Frontal cortex (tissue), 4 donors: ENCODE measurements at places on chromosomes 7 and 10. TPM values are rescaled to one million over a fixed set of nuclear protein-coding genes. Genes with fewer than 3 reads are reported as not detected.

Gene PSD
- 98.2 TPM for total RNA-seq

GRCh38 chr10:47146572-47146971 lies 153.4 kb upstream of the GDF10 start:
- DNase-seq, result no peak

Gene FAM25C
- total RNA-seq, result not detected

- no peak for DNase-seq
Measured at GRCh38 chr7:101635484-101635883, 6.4 kb upstream of the MYL10 start.

Gene CDK1
- total RNA-seq, result 15.1 TPM

Gene VSIR
- 2.0 TPM for total RNA-seq

DNA sequence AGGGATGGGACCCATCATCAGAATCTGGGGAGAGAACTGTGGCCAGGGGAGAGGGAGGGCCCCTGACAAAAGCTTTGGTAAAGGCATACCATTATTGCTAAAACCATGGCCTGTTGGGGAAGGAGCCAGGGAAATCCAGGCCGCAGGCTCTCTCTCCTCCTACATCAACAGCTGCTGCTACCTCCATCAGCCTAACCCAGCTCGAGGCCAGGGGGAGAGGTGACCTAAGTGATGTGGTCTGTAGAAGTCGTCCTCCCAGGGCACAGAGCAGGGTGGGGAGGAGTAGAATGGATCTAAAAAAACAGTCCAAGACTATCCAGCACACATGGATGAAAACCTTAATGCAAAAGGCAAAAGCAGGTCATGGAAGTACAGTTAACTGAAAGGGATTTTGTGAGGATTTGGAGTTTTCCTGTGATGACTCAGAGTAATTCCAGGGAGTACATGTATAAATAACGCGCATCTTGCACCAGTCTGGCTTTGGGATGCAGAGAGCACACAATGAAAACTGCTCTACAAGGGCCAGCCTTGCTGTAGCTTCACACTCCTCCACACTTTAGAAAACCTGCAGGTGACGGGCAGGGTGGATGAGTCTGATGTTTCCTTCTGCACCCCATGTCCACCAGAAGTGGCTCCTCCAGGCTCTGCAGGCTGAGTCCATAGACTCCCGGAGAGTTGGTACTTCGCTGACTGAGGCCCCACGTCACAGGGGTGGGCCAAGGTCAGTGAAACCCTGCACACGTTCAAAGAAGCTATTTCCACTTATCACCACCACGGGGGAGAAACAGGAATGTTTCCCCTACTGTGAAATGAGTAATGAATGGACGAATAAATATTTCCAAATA lies 38.5 kb upstream of the MSMB start:
- no peak for DNase-seq

- DNase-seq, result no peak
Measured at GRCh38 chr7:102468478-102469350, 3.9 kb downstream of the LRWD1 start.

Gene SPDYE5
- not detected for total RNA-seq

- DNase-seq, result no peak
Measured at GRCh38 chr10:84715911-84716310, 387.5 kb downstream of the CCSER2 start.

GRCh38 chr10:73959484-73960243 lies 38.3 kb upstream of the VCL start:
- DNase-seq, result no peak

GRCh38 chr7:73717025-73717807 lies 2.3 kb downstream of the STX1A start:
- DNase-seq, result no peak

DNA sequence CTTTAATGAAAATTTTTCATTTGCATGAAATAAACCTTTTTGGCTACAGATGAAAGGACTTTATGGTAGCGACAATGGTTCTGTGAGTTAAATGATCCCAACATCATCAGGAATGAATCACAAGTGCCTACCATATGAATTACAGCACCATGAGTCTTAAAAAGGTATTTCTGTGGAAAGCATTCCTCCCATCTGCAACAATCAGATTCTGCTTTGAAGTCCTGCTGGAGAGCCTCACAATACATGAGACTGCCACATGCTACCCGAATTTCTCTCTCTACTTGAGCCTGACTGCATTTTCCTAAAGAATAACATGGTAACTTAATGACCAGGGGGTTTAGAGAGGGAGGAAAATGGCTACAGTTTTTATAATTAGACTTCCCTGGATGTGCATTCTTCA lies 190.3 kb downstream of the TWIST1 start:
- no peak for DNase-seq

DNA sequence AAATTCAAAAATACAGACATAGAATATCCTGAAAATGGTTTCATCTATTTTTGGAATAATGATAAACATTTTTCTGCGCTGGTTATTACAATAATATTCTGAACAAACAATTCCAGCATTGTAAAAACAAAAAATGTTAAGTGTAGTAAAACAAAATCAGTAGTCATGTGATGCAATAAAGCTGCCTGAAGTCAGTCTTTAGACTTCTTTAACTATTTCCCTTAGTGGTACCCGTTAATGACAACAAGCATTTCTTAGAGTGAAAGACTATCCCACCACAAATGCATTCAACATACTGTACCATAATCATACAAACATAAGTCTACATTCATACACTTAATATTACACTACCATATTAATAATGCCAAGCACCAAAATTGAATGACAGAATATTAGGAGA lies 1.6 kb downstream of the SKAP2 start:
- no peak for DNase-seq

GRCh38 chr7:22900101-22900500 lies 77.5 kb upstream of the TOMM7 start:
- DNase-seq, result no peak

- DNase-seq, result no peak
Measured at GRCh38 chr7:101559586-101559985, 69.5 kb downstream of the MYL10 start.

Gene C7orf33
- total RNA-seq, result not detected

Gene PAX4
- not detected for total RNA-seq

Gene EPO
- not detected for total RNA-seq

Gene C10orf95
- total RNA-seq, result 0.82 TPM

Gene C10orf62
- not detected for total RNA-seq

DNA sequence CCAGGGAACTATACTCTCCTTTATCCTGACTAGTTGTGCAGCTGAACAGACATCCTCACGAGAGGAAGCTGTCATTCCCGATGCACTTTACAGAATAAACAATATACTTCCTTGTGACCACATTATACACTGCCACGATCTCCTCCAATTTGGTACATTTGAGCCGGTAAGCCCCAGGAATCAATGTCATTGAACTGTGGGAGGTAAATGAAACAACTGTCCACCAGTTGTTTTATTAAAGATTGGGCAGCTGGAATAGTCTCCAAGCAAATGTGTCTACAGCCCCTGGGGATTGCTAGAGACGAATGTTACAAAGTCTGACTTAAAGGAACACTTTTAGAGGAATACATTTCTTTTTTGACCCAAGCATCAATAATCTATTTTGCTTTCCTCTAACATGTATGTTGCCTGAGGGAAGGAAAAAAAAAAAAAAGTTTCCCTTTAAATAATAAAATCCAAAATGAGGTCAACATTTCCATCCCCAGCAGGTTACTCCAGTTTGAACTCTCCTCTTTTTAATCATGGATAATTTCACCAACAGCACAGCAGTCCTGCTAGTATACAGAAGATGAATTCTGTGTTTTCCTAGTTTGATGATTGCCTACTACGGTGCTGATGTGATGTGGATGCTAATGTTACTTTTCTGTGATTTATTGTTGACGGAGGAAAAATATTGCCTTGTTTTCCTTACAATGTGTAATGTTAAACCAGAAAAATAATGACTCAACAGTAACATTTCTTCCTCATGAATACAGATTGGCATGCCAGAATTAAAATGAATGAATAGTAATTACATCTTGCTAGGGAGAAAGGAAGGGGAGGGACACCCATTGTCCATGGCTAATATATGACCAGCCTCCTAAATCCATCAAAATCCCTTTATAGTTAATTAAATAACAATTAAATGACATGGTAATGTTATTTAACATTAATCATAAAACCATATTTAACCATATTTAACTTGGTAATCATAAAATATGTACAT lies 360.9 kb downstream of the NEBL start:
- DNase-seq, result no peak

- no peak for DNase-seq
Measured at GRCh38 chr10:72340510-72341261, 14.0 kb downstream of the DNAJB12 start.

Gene AGR2
- 1.2 TPM for total RNA-seq

Gene CPN1
- not detected for total RNA-seq

DNA sequence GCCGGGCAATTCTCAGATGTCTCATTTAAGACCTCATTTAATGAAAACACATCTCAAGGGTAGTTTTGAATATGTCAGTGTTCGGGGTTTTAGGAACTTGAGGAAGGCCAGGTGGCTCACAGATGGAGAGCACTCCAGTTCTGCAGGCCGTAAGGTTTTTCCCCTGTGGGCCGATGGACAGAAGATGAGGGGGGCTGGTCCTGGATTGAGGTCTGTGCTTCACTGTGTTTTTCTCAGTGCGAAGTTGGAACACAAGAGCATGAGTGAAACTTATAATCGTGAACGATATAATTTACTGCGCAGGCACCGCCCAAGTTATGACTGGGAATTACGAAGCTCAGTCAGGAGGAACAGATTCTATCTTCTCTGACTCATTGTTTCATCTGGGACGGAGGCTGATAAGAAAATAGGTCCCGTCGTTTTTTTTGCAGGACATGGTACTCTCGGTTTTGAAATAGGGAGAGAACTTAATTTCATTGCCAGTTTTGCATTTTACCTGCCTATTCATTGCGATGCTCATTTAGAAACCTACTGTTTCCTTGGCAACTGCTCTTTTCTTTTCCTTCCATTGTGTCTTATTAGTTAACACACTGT lies 591.0 kb upstream of the PFKP start:
- DNase-seq, result no peak

DNA sequence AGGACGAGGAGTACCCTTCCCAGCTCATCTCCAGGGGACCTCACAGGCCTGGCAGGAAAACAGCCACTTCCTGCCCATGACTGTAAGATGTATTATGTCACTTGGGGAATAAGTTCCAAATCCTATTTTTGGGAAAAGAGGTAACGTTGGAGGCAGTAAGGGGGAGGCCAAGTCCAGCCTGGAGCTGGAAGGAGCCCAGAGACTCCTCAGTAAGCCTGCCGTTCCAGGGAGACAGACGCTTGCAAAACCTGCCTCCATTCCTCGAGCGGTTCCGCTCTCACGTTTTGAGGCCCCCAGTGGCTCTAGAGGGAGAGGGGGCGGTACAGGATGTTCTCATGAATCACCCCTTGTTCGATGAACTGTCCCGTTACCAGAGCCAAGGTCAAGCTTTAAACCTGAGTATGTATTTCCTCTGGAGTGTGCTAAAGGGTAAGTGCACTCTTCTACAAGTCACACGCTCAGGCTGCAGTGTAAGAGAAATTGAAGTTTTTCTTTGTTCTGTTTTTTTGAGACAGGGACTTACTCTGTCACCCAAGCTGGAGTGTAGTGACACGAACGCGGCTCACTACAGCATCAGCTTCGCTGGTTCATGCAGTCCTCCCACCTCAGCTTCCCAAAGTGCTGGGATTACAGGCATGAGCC lies 45.5 kb upstream of the CYTH3 start:
- peak; percentile 58 for DNase-seq

Gene WIPF3
- total RNA-seq, result 4.1 TPM

DNA sequence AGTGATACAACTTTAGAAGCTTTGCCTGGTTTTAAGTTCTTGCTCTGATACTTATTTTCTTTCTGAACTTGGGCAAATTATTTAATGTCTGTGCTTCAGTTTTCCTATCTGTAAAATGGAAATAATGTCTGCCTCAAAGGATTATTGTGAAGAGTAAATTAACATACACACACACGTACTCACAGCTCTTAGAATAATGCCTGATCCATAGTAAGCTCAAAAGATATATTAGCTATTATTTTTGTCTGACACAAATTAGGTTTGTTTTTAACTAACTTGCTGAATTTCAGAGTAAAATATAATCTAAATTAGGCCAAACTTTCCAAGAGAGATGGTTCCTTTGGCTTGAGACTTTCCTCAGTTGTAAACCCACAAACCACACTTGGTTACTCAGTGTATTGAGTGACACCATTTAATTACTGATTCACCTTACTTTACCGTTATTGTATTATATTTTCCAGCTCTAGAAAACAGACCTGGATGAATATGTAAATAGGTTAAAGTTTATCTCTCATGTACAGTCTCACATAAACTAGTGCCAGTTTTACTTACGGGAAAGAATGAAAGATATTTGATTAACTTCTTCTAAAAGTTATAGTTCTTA lies 50.4 kb downstream of the VTI1A start:
- no peak for DNase-seq

DNA sequence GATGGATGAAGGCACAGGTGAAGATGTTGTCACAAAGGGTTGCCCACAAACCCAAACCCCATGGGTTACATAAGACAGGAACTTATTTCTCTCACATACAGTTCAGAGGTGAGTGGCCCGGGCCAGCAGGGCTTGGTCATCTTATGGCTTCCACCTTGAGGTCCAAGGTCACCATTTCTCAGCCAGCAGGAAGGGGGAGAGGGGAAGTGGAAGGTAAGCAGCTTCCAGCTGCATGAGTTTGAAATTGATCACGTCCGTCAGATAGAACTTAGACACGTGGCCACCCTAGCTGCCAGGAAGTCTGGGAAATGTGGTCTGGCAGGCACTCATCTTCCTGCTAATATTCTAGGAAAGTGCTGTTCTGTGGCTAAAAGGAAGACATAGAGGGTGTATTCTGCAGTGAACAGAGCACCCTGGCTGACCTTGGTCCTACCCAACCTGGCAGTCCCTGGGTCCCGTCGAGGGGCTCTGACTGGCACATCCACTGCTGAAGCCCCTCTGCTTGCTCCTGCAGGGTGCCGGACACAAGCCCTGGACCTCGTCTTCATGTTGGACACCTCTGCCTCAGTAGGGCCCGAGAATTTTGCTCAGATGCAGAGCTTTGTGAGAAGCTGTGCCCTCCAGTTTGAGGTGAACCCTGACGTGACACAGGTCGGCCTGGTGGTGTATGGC lies 49.5 kb downstream of the VWA2 start:
- DNase-seq, result no peak

- no peak for DNase-seq
Measured at GRCh38 chr10:117241541-117242462, 888 bp downstream of the SLC18A2 start.

DNA sequence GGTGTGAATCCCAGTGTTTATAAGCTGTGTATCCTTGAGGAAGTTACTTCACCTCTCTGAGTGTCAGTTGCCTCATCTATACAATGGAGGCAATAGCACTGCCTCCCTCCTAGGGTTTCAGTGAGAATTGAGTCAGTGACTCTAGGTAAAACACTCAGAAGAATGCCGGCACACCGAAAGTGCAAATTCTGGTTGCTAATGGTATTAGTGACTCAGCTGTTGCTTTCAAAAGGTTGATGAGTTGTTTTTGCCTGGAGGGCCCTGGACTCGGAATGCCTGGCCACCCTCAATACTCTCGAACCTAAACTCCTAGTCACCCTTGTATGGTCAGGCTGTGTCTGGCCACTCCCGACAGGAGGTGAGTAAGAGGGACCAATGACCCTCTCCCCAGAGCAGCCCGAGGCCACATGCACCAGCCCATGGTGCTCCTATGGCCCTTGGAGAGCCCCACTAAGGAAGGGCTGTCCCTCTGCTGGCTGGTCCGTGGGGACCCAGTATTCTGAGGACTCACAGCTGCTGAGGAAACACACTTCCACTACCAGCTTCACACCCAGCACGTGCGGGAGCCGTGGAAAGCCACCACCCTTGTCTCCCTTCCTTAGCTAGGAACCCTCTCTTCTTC lies 60.2 kb downstream of the CALML3 start:
- DNase-seq, result no peak
